ENCODE measurements at places on chromosomes 4 and X.

DNA sequence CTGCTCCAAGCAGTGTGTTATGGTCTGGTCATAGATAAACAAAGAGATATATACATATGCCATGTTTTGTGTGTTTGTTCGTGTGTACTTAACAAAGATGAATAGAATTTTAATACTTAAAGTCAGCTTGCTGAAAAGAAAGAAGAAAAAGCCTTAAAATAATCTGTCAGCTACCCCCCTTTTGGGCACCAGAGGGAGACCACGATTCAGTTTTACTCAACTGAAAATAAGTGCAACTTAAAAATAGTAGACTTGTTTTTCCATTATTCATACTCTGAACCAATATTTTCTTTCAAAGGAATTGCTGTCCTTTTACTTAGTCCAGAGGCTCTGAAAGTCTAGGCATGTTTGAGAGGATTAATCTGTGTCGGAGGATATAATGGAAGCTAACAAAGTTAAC is 181.7 kb upstream of the AGTR2 start:
- no peak for DNase-seq

GRCh38 chrX:13022926-13023325 is 21.5 kb downstream of the FAM9C start:
- no peak for DNase-seq

GRCh38 chrX:72122621-72123337 is 8.9 kb downstream of the RTL5 start:
- DNase-seq: no peak

GRCh38 chr4:176066757-176067156 is 1.1 kb downstream of the WDR17 start:
- no peak for DNase-seq

DNA sequence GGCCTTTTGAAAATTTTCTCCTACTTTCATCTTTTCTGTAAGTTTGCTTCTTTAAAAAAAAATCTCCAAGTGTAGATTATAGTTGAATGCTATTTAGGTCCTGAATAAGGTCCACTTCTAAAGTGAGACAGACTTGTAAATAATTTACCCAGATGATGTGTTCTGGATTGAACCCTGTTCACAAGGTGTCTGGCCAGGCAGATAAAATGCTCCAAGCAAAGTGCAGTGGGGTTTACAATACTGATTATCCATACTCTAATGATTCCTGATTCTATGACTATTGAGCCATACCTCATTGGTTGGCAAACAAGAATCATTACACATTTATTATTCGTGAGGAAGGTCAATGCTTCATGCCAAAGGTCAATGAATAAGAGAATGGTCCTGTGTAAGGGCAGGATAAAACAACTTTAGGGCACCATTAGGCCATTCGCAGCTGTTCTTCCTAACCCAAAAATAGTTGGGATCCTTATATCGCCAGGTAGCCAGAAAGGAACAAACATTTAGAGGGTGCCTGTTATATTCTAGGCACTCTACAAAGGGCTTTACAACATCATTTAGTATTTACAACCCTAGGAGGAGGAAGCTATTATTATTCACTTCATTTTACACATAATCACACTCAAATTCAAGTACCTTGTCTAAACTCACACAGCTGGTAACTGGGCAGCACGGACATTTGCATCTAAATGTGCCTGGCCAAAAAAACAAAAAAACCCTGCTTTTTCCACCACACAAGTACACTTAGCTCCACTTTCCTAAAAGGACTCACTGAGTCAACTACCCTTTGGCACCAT is 18.6 kb upstream of the SAT1 start:
- no peak for DNase-seq

- DNase-seq: no peak
These were observed 287.7 kb upstream of the PCDH18 start for GRCh38 chr4:137819964-137820383.

DNA sequence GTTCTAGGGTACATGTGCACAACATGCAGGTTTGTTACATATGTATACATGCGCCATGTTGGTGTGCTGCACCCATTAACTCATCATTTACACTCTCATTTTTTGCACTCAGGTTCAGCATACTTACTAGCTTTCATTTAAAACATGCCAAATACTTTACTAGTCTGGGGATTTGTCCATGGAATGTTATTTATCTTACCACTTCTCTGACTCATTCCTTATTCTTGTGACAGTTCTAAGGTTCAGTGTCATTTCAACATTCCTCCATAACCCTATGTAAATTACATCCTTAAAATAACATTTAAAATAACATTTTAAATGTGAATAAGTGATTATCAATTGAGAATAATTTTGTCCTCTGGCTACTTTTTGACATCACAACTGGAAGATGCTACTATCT is 19.5 kb upstream of the SYTL5 start:
- no peak for DNase-seq

DNA sequence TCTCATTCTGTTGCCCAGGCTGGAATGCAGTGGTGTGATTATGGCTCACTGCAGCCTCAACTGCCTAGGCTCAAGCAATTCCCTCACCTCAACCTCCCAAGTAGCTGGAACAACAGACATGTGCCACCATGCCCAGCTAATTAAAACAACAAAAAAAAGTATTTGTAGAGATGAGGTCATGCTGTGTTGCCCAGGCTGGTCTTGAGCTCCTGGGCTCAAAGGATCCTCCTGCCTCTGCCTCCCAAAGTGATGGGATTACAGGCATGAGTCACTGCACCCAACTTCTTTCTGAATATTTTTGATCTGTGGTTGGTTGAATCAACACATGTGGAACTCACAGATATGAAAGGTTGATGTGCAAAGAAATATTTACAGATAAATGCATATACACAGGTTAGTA is 18.5 kb upstream of the SEPTIN11 start:
- no peak for DNase-seq

- no peak for DNase-seq
These were observed 618.1 kb upstream of the ADGRL3 start for GRCh38 chr4:60581919-60582536.

GRCh38 chr4:29581457-29581856 is 1138.7 kb upstream of the PCDH7 start:
- no peak for DNase-seq

GRCh38 chrX:118448273-118448783 is 47.3 kb upstream of the DOCK11 start:
- no peak for DNase-seq

- no peak for DNase-seq
These were observed 1331.6 kb downstream of the ADGRL3 start for GRCh38 chr4:62531731-62532130.

DNA sequence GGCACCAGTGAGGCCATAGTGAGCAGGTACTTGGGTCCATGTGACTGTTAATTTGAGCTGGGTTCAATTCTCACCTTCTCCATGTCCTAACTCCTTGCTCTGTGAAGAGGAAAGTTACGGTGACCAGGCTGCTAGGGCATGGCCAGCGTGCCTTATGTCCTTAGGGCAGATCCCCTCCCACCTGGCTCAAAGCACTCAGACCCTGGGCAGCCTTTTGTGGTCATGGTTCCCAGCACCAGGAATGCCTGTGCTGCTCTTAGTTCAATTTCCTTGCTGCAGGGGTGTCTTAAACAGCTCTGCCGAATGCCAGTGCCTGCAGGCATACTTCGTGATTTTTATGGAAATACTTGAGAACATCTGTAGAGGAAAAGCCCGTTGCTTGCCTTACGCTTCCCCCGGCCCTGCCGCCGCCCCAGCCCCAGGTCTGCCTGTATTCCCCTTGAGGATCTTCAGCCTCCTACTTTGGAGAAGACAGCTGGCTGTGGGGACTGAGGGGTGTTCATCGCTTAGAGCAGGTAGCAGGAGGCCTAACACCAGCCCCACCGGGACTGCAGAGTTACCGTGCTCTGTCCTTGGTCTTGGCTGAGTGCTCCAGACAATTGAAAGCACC is 3.1 kb upstream of the CDK16 start:
- DNase-seq: no peak

GRCh38 chrX:10017872-10018271 is 50.7 kb downstream of the CLDN34 start:
- no peak for DNase-seq

GRCh38 chr4:142846108-142846728 is at the start of gene INPP4B:
INPP4B (minus strand) TSS chr4:142846301.
- peak; percentile 76 for DNase-seq

DNA sequence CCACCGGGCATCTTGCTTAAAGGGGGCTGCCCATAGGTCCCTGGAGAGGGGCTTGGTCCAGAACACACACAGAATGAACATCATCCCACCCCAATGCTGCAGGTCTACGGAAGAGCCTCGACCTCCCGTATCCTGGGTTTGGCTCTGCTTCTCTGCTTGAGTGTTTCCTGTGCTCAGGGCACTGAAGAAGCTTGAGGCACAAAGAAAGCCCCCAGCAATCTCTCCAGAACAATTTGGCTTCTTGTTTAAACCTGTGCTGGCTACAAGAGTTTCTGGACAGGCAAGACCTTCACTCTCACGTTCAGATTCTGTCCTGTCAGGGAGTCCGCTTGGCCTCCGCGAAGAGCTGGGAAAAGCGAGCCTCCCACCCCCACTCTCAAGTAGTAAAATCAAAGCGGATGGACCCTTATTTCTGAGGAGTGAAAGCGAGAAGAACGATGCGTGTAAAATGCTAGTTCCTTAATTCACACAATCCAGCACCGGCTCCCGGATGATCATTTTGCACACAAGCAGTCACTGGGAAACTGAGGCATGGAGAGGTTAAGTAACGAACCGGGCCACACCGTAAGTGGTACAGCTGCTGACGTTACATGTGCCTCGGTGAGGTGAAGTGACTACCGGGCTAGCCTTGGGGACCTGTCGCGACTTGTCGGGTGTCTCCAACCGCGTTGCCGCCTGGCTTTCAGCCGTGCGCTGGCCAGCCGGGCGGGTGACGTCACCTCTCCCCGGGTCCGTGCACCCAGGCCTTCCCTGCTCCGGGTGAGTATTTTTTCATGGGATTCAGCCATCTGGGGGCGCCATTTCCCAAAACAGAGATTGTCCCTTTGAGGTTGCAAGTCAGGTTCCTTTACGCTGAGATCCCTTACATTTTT is 3.1 kb upstream of the SFRP2 start:
- peak; percentile 75 for DNase-seq

GRCh38 chr4:3034231-3034630 is 40.1 kb downstream of the HTT-AS start:
- DNase-seq: no peak

- no peak for DNase-seq
These were observed 49.0 kb downstream of the SYTL5 start for GRCh38 chrX:38055170-38055847.

DNA sequence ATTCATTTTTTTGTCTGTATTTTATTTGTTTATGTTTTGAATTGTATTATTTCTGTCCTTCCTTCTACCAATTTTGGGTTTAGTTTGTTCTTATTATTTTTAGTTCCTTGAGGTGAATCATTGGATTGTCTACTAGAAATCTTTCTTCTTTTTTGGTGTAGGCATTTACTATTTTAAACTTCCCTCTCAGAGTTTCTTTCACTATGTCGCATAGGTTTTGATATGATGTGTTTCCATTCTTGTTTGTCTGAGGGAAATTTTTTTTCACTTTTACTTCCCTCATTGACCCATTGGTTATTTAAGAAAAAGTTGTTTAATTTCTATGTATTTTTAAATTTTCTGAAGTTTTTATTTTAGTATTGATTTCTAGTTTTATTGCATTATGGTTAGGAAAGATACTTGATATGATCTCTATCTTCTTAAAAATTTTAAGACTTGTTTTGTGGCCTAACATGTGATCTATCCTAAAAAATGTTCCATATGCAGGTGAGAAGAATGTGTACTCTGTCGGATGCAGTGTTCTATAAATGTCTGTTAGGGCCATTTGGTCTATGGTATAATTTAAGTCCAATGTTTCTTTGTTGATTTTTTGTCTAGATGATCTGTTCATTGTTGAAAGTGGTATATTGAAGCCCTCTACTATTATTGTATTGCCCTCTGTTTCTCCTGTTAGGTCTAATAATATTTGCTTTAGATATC is 68.8 kb downstream of the IL15 start:
- no peak for DNase-seq

DNA sequence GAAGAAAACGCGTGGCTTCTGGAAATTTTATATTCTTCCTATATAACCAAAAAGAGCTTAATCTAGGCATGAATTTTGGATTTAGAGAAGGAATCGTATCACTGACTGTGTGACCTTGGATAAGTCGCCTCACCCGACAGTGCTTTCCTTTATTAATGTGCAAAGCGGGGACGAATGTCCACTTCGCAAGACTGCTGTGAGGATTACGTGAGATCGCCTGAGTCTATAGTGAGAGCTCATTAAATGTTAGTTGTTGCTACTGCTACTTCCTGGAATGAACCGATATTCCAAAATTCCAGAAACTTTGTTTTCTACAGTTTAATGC is 448 bp upstream of the TBC1D8B start:
- no peak for DNase-seq

DNA sequence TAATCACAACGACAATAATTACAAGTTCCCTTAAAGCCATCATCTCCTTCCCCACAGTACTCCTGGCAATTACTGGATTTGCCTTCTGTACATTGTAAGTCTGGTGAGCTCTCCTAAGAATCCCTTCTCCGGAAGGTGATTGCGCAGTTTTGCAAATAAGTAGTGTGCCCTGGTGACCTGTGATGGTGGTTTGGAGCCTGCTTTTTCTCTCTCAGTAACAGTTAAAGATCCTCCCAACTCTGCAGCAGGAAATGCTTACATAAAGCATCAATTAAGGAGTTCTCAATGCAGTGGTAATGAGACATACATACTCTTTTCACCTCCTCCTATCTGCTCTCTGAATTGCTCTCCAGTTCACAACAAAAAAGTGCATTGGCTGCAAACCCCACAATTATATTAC is 159.7 kb downstream of the SH2D1A start:
- no peak for DNase-seq
